ENCODE measurements at places on chromosomes 1 and 21.
A peak's percentile ranks its signal among the peaks of the same experiment; 100 is the strongest.

- DNase-seq = peak; percentile 69
Observed at GRCh38 chr1:11478571-11479374, at the start of gene DISP3. Gene DISP3, plus strand, starts transcription at chr1:11479155. Its CDS starts 21,838 bp downstream, at chr1:11500993.

DNA sequence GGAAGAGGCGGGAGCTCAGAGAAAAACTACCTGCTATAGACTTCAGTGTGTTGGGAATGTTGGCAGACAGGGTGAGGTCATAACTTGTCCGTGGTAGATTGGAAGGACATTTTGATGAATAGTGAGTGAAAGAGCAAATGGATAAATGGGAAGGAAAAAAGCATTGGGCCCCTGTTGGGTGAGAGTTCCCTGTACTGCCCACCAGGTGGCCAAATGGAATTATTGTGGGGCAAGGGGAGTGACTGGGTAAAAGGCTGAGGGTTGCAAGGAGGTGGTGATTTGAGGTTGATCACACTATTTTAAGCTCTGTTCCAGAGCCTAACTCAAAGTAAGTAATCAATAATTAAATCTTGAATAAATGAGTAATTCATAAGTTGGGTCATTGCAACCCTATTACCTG lies 60.4 kb downstream of the MRPS6 start:
- no peak for DNase-seq

DNA sequence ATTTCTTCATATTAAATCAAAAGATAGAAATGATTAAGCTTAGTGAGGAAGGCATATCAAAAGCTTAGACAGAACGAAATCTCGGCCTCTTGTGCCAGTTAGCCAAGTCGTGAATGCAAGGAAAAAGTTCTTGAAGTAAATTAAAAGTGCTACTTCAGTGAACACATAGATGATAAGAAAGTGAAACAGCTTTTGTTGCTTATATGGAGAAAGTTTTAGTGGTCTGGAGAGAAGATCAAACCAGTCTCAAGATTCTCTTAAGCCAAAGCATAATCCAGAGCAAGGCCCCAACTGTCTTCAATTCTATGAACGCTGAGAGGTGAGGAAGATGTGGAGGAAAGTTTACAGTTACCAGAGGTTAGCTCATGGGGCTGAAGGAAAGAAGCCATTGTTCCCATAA lies 88.4 kb downstream of the ADGRL2 start:
- DNase-seq = no peak

- no peak for DNase-seq
Observed at GRCh38 chr1:59220356-59220755, 76.5 kb upstream of the FGGY start.

DNA sequence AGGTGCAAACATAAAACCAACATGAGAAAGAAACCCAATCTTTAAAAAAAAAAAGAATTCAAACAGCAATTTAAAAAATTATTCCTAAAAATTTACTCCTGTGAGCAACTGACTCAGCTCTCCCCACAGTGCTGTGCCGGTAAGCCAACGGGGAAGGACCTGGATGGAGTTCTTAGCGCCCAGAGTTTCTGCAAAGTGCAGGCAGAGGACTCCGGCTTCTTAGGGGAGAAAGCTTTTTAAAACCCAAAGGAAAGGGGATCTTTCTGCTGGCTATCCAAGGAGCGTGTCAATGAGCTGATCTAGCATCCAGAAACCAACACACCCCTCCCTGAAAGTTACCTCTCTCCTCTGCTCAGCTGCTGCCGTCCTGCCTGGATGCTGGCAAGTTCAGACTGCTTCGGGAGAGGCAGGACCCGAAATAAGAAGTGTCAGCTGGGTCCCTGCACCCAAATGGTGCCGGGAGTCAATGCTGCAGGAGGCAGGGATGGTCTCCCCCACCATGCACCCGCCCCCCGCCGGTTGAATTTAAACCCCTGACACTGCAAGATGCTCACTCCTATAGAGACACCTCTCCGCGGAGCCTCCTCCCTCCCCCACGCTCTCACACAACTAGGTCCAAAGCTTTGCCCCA lies 32.2 kb upstream of the H6PD start:
- no peak for DNase-seq

DNA sequence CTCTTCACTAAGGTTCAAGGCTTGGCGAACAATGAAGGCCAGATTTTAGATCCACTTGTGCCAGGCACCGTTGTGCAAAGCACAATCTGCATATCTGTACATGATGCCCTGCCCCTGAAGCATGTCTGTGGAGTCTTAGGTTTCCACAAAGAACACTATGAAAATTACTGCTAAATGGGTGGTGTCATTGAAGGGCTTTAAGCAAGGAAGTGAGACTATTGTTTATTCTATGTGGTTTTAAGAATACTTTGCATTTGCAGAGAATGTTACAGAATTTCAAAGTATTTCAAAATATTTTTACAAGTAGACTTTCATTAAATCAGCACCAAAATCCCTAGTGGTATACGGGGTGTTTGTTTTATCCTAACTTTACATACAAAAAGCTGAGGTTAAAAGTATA lies 8.8 kb downstream of the TSEN15 start:
- no peak for DNase-seq

DNA sequence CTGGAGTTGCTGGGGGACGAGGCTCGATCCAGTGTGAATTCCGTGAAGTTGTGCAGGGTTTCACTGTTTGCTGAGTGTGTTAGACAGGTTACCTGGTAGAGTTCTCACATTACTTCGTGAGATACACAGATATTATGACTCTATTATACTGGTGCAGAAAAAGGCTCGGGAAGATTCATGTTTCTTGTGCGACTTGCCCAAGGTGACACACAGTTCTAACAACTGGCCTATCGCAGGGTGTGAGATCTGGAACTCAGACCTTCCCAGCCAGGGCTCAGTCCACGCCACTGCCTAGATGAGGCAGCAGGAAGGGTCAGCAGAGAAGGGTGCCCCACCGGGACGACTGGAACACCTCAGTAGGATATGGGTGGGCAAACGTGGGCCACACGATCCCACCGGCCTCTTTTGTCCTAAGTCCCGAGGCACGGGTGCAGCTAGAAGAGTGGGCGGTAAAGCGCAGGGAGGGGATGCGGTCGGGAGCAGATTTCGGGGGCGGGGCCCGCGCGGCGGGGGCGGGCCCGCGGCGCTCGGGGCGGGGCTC lies 296 bp upstream of the RNPEP start:
- peak; percentile 72 for DNase-seq

DNA sequence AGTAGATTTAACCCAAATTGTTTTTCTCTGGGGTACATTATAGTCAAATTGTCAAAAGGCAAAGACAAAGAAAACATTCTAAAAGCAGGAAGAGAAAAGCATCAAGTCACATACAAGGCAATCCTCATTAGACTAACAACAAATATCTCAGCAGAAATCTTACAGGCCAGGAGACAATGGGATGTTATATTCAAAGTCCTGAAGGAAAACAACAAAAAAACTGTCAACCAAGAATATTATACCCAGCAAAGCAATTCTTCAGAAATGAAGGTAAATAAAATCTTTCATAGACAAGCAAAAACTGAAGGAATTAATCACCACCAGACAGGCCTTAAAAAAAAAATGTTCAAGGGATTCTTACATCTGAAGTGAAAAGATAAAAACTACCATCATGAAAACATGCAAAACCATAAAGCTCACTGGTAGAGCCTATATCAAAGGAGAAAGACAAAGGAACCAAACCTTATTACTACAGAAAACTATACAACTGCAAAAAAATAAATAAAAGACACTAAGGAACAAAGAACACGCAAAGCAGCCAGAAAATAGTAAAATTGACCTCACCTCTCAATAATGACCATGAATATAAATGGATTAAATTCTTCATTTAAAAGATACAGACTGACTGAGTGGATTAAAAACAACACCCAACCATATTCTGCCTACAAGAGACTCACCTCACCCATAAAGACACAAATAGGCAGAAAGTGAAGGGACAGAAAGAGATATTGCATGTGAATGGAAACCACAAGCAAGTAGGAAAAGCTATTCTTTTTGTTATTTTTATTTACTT lies 113.8 kb upstream of the ZC3H11B start:
- no peak for DNase-seq

DNA sequence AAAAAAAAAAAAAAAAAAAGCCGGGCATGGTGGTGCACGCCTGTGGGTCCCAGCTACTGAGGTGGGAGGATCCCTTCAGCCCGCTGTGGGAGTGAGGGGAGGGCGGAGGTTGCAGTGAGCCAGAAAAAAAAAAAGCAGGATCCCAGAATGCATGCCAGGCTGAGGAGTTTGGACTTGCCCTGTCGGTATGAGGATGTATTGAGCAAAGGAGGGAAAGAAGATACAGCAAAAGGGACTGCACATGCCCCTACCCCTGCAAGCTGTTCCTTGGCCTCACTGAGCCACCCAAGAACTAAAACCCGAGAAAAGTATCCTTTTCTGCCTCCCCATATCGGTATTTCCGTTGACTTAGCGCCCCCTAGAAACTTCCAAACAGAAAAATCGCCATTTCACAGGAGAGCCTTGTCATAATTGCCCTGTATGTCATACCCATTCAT lies 1.3 kb upstream of the GPATCH4 start:
- peak; percentile 45 for DNase-seq

DNA sequence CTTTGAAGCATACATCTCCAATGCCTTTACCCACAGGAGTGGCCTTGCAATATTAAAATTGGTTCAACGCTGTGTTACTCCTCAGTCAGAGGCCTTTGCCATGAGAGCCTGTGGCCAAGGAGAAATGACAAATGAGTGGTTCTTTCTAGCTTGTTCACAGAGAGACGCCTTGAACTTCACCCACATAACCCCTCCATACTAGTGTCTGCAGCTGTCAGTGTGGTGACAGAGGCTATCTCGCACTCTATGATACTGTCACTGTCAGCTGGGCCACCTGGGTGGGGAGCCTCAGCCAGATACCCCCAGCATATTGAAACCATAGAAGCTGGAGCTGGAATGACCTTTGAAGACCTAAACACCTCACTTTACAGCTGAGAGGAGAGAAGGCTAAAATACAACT lies 57.4 kb upstream of the LBR start:
- no peak for DNase-seq

GRCh38 chr1:156848461-156849150 lies 10.3 kb downstream of the INSRR start:
- peak; percentile 83 for DNase-seq

GRCh38 chr1:93738926-93739325 lies 57.3 kb upstream of the BCAR3 start:
- no peak for DNase-seq

DNA sequence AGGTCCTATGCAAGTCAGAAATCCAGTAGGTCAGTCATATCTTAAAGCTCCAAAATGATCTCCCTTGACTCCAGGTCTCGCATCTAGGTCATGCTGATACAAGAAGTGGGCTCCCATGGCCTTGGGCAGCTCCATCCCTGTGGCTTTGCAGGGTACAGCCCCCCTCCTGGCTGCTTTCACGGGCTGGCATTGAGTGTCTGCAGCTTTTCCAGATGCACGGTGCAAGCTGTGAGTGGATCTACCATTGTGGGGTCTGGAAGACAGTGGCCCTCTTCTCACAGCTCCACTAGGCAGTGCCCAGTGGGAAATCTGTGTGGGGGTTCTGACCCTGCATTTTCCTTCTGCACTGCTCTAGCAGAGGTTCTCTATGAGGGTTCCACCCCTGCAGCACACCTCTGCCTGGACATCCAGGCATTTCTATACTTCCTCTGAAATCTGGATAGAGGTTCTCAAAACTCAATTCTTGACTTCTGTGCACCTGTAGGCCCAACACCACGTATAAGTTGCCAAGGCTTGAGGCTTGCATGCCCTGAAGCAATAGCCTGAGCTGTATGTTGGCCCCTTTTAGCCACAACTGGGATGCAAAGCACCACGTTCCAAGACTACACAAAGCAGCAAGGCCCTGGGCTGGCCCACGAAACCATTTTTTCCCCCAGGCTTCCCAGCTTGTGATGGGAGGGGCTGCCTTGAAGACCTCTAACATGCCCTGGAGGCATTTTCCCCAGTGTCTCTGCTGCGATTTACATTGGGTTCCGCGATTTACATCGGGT lies 472.7 kb downstream of the NPHP4 start:
- DNase-seq = no peak

GRCh38 chr1:30868833-30869435 lies 39.6 kb downstream of the SDC3 start:
- no peak for DNase-seq

GRCh38 chr1:185966471-185966870 lies 232.3 kb downstream of the HMCN1 start:
- no peak for DNase-seq

DNA sequence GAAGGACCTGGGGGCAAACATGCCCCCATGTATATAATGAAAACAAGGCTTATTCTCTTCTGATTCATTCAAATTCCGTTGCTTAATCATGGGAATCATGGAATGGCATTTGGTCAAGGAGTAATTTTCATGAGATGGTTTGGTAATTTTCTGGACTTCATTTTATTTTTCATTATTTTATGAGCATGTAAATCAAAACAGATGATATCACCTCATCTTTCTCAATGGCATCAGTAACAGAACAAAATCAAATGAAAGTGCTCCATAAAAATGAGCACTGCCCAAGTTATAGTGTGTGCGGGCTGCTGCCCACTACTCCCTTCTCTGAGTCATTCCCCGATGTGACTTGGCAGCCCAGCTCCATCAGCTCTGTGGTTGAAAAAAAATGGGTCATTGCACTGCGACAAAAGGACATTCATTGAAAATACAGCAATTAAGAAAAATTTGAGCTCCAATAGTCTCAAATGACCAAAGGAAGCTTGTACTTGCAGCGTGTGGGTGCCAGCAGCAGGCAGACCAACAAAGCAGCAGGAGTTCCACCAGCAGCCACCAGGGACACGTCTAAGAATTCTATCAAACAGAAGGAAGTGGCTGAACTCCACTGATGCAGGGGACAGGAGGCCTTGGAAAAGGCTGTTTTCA lies 84.3 kb upstream of the VAV3 start:
- peak; percentile 23 for DNase-seq

- DNase-seq = no peak
Observed at GRCh38 chr1:171807556-171807955, 26.1 kb downstream of the METTL13 start.

DNA sequence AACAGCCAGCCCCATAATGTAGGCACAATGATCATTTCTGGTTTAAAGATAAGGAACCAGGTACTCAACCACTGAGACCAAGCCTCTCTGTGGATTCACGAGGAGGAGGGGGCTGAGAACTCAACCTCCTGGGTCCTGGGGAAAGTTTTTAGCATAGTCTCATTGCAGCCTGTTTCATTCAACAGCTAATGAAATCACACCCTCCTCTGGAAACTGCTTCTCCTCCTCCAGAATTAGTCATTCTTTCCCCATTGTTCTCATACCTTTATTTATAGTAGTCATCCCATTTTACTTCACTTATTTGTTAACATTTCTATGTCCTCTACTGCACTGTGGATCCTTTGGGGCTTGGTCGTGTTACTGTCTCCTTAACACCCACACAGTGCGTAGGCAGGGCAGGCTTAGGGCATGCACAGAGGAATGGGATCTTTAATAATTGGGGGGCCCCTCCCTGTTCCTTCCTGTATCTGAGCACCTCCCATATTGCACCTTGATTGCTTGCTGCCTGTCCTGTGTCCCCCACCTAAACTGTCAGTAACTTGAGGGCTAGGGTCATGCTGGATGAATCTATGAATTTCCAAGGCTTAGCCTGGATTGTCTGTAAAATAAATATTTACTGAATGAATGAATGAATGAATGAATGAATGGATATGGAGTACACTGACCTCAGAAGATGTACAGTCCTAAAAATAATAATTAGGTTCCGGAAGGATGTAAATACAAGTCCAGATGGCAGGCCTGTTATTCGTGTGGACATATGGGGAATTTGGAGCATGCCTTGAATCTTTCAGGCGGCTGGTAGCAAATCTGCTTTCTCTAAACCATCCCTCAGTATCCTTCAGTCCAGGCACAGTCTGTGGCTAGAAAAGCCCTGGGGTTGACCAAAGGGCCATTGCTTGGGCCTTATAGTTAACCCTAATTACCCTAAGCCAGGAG lies 153.8 kb upstream of the HMGB4 start:
- no peak for DNase-seq
